ENCODE measurements at places on chromosomes 5 and 9.

DNA sequence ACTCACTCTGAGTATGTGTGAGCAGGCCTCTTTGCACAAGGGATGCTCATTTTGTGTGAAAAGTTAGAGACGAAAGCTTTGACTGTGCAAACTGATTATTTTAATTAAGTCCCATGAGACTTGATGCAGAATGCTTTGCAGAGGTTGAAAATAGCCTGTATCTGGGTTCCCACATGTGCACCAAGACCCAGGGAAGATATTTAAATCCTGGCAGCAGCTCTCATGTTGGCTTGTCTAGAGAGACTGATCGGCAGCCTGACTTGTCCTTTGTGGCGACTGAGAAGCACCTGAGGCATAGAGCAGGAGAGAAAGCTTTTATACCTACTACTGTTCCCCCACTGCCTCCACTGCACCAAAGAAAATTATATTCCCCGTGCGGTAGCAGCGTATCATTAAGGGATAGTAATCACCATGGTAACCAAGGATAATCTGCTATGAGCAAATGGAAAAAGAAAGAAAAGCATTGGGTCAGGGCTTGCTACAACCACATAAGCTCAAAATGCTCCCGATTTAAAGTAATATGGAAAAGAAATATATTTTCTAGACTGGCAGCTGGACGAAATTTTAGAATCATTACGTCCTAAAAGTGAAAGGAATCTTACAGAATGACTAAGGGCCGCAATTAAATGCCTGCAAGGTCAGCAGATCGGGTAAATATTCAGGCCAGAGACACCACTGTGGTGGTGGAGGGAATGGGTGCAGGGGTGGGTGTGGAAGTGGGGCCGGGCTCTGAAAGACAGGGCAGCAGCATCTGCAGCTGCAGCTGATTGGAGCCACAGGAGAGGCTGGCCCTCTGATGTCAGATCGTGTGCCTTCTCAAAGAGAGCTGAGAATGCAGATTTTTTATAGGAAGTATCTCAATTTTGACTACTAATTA, 135.3 kb upstream of the EPB41L4A start:
- no peak for DNase-seq

DNA sequence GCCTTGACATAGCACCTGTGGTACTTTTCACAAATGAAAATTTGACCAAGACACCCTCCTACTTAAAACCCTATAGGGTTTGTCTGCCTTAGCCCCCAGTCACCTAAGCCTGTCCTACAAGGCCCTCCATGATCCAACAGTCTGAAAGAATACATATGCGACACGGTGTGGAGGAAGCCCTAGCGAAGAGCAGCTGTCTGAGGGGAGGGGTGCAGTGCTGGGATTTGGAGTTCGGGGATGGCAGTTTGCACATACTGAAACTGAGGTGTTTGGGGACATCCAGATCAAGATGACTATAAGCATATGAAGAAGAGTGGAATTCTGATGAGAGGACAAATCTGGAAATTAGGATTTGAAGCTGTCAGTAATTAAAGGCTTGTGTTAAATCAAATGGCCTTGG, 7.2 kb upstream of the MYORG start:
- no peak for DNase-seq

DNA sequence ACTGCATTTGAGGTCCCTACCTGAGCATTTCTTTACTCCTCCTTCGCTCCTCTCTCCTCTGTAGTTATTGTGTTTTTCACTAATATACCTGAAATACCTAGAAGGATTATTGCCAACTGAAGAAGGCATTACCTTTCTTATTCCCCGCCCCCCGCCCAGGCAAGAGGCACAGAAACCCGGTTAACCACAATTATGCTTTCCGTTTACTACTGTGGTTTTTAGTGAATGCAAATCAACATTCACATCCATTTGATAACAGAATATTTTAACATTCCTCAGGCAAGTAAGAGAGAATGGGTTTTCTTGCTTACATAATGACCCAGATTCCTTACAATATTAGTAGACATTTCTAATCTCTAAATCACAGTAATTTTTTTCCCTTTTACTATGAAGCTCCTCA, 136.9 kb downstream of the PCSK5 start:
- no peak for DNase-seq

- no peak for DNase-seq
Measured at GRCh38 chr5:90071066-90071465, 338.5 kb downstream of the CETN3 start.

DNA sequence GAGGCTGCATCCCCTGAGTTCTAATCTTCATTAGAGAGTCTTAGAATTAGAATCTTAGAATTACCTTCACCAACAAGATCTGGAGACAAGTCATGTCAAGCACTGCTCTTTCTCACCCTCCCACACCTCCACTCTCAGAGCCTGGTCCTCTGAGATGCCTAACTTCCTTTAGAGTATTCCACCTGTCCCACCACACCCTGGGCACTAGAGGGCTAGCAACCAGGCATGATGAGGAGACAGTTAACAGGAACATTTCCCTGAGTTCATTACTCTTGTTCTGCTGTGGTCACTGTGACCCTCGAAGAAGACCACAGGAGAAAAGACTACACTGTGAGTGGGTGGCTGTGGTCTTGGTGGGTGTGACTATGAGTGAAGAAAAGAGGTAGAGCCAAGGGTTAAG, 25.2 kb upstream of the MAP1B start:
- DNase-seq, result no peak
